Neural crest cell (in vitro differentiated cells): ENCODE measurements at places on chromosomes 5 and 9. TPM values are rescaled to one million over a fixed set of nuclear protein-coding genes. Genes with fewer than 3 reads are reported as not detected.

DNA sequence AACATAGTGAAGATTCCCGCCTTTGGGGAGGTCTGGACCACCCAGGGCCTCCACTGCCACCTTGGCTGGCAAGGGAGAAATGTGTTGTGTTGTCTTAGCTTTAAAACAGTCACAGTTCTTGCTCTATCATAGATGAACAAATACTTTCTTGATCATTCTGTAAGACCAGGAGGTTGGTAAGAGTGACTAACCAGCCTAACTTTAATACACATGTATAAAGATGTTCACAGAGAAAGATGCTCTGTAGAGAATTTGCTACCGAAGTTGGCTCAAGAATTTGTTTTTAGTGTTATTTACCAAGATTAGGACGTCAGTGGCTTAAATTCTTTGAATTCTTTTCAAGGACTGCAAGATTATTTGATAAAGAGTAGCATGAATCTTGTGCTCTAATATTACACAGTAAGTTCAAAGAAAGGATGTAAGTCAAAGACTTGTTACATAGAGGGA lies 28.4 kb downstream of the GLRX start:
- no peak for DNase-seq

DNA sequence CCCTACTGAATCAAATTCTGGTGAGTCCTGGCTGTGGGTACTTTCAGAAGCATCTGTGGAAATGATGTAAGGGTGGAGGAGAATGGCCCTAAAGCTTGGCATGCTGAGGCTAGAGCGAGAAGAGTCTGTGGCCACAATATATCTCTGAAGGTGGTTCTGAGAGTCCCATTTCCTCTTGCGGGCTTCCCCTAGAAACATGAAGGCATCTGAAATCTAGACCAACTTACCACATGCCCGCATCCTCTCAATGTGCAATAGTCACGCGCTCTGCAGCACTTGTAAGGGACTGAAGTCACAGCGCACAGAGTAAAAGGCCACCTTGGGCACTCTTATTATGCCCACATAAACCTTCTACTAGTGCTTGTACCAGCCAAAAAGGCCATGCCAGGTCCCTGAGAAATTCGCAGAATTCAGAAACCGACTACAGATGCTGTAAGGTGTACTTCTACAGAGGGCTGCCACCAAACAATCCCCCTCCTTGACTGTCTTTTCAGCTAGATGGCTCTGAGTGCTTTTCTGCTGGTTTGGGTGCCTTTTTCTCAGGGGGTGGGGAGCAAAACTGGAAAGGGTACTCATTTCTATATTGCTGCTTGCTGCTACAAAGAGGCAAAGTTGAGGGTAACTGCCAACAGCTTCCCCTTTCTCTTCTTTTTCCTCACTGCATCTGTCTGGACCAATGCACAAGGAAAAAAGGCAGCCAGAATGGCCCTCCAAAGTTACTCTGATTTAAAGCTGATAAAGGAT lies 107.3 kb downstream of the ZDHHC21 start:
- DNase-seq = no peak

- no peak for DNase-seq
These were observed 90.0 kb downstream of the ANXA2R start for GRCh38 chr5:42950116-42950455.

- DNase-seq = no peak
These were observed 26.0 kb downstream of the CNOT8 start for GRCh38 chr5:154884424-154884823.

DNA sequence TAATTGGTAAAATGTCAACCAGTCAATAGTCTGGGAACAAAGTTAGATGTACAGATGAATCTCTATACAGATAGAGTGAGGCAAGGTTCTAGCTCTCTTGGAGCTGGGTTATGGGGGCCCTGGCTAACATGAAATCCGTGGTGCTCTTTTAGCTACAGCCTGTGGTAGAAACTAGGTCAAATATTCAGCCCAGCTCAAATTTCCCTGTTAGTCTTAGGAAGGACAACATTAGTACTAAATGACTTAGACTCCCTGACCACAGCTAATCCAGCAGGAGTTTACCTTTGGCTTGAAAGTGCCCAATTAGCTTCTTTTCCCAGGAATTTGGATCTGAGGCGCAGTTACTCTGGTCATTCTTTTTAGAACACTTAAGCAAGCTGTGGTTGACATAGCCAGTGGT lies 170.5 kb downstream of the DMRTA1 start:
- no peak for DNase-seq

- DNase-seq = no peak
These were observed 13.8 kb downstream of the FAM78A start for GRCh38 chr9:131262327-131263032.

- no peak for DNase-seq
These were observed 20.9 kb downstream of the ENG start for GRCh38 chr9:127833555-127833954.

- no peak for DNase-seq
These were observed 1.5 kb downstream of the SAPCD2 start for GRCh38 chr9:137068539-137069507.

DNA sequence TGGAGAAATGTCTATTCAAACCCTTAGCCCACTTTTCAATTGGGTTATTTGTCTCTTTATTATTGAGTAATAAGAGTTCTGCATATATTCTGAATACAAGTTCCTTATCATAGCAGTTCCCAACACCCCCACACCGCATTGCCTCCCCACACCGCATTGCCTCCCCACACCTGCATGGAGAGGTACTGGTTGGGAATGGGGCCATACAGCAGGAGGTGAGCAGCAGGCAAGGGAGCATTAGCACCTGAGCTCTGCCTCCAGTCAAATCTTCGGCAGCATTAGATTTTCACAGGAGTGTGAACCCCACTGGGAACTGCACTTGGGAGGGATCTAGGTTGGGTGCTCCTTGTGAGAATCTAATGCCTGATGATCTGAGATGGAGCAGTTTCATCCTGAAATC lies 10.6 kb upstream of the SAP30L start:
- no peak for DNase-seq

DNA sequence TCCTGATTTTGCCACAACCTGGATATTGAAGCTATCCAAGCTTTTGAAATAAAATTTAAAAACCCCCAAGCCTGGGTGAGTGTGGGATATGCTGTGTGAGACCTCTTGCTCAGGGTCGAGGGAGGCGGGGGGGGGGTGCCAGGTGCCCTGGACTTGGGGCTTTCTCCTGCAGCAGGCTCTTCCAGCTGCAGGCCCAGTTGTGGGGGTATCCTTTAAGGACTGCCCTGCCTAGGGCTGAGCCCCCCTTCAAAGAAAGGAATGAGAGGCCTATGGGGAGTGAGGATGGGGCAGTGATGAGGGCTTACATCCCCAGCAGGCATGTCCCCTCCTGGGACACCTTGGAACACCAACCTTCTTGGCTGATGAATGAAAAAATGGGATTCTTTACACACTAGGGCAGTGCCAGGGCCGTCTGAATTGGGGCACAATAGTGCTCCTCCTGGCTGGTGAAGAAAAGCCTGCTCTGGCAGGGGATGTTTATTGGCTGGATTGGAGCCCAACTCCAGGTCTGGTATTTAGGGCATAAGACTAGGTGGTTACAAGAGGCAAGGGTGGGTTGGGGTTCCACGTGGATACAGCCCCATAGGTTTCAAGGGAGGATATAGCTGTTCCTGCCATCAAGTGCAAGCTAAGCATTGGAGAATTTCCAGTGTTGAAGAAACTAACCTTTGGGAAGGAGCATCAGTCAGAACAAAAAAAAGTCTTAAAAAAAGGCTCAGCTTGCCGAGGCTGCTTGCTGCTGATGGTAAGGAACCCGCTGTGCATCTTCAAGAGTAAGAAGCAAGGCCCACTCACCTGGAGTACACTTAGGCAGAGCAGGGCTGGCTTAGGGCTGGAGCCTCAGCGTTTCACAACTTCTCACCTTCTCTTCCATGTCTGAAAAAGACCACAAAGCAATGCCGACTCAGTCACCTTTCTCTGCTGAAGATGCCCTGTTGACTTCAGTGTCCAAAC lies 7.0 kb downstream of the HNRNPAB start:
- DNase-seq = no peak

GRCh38 chr5:79202076-79202475 lies 33.9 kb upstream of the JMY start:
- DNase-seq = no peak

- peak; percentile 47 for DNase-seq
These were observed 103.2 kb downstream of the SNCAIP start for GRCh38 chr5:122415030-122415800.

DNA sequence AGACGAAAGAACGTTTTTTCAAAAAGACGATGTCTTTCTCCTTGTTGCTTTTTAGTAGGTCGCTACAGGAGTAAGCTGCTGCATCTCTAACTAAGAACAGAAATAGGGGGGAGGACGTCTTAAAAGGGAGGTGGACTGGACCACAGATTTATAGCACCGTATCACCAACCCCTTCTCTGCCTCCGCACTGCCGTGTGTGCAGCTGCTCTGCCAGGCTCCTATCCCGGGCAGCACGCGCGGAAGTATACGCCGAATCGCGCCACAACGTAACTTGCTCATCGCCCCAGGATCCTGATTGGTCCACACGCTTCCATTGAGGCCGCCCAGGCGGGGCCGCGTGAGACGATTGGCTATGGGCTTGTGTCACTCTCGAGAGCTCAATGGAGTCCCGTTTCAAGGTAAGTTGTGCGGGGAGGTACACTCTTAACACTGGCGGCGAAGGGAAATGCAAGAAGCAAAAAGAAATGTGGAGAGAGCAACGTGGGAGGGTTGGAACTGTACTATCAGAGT lies at the start of gene ELAVL2:
Gene ELAVL2 (minus strand): TSS at position 121 of the 510 bp plus-strand sequence. CDS start 64,006 bp downstream, outside the sequence.
- DNase-seq = peak; percentile 94

DNA sequence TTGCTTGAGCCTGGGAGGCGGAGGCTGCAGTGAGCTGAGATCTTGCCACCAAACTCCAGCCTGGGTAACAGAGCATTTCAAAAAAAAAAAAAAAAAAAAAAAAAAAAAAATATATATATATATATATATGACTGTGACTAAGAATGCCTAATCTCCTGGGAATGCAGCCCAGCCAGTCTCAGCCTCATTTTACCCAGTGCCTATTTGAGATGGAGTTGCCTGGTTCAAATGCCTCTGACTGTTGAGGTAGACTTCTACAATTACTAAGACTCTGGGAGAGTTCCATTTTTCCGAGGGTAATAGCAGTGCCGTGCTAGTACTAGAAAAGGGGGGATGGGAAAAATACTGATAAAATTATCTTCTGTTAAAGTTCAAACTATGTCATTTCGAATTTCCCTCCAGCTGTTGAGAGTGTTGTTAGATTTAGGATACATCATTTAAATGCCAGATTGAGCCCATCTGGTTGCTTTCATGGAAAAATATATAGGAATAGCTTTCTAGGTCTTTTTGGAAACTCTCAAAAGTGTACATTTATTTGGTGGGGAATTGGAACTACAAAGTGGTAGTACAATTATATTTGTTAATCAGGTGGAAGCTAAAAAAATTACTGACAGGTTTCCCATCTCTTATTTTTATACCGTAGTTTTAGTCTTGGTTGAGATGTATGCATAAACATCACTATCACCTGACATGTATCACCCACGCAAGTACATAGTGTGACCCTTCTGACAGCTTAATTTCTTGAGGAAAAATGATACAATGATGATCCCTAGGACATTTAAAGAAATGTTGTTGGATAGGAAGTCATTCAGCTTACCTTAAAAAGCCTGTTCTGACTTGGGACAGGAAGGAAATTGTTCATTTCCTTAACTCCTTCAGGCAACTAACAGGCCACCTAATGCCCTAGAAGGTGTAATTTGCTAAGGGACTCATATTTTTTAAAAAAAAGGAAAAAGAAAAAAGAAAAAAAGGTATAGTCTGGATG lies 214.9 kb downstream of the ADAMTSL1 start:
- no peak for DNase-seq

DNA sequence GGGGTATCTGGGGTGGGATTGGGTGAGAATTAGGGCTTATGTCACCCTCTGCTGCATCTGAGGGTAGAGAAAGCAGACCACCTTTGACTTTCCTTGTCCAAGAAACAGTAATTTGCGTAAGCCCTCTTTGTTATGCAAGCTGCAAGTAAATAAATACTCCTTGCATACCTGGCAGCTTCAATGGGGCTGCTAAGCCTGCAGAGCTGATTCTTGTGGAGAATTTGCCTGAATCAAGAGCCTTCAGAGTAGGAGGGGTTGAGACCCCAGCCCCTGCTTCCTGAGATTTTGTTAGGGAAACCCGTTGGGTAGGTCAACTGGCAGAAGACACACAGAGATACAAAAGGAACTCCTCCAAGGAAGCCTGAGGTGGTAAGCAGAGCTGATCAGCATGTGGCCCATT lies 515.1 kb downstream of the DMAC1 start:
- no peak for DNase-seq

GRCh38 chr5:95530416-95530815 lies 24.4 kb downstream of the SKIC3 start:
- DNase-seq = no peak

- DNase-seq = no peak
These were observed 15.9 kb upstream of the NOTCH1 start for GRCh38 chr9:136561779-136562178.

DNA sequence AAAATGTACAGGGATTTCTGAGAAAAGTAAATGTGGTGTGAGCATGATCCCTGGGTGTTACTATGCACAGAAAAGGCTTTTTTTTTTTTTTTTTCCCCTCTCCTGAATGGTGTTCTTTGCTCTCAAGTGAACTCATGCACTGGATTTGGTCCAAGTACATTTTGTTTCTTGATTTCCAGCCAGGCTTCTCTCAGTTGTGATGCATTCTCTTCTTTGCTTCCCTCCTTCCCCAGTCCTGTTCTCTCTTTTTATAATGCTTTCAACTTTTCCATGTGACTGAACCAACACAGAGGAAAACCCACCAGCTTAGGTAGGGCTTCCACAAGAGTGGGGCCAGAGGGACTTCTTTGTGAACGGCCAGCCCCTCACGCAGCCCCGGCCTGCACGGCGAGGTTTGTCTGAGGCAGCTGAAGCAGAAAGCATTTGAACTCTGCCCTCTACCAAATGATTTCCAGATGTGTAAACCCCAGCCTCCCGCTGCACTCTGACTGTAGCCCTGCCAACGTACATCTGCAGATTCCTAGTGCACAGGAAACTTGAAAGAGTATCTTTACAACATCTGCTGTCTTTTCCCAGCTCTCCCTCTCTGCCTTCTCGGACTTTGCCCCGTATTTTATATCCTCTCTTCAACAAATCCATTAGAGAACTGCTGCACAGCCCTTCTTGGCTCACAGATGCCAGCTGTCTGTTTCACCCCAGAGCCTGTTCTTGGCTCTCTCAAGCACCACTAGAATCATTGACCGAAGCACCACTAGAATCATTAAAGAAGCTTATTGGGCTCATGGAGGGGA lies 71.8 kb upstream of the CD180 start:
- DNase-seq = peak; percentile 30

DNA sequence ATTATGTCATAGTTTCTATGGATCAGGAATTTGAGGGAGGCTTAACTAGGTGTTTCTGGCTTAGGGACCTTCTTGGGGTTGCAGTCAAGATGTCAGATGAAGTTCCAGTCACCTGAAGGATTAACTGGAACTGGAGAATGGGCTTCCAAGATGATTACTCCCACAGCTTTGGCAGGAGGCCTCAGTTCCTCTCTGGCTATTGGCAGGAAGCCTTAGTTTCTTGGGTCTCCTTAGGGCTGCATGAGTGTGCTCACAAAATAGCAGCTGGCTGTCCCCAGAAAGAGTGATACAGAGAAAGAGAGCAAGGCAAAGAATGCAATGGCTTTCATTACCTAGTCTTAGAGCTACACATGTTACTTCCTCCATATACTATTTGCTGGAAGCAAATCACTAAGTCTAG lies 138.1 kb upstream of the TLE4 start:
- no peak for DNase-seq

Gene BASP1
- 99.5 and 100 TPM in 2 replicates for total RNA-seq

Gene P4HA2
- 10.8 and 11.3 TPM in 2 replicates for total RNA-seq

Gene PTGES
- 1.1 and 1.2 TPM in 2 replicates for total RNA-seq

Gene SPINK13
- not detected in 2 replicates for total RNA-seq

Gene IL33
- not detected in 2 replicates for total RNA-seq

Gene RPL35
- total RNA-seq = 1,588 and 1,675 TPM in 2 replicates

Gene EGR1
- total RNA-seq = 21.5 and 26.5 TPM in 2 replicates
